ENCODE measurements at places on chromosomes 5 and 9.
A peak's percentile ranks its signal among the peaks of the same experiment; 100 is the strongest.

DNA sequence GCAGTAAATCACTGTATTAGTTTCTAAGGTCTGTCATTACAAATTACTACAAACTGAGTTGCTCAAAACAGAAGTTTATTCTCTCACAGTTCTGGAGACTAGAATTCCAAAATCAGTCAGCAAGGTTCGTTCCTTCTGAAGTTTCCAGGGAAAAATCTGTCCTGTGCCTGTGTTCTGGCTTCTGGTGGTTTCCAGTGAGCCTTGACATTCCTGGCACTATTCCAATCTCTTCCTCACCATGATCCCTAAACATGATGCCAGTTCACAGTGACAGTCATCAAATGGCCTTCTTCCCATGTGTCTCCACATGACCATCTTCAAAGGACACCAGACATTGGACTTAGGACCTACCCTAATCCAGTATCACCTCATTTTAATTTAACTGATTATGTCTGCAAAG is 351.4 kb downstream of the PLK2 start:
- DNase-seq = no peak

DNA sequence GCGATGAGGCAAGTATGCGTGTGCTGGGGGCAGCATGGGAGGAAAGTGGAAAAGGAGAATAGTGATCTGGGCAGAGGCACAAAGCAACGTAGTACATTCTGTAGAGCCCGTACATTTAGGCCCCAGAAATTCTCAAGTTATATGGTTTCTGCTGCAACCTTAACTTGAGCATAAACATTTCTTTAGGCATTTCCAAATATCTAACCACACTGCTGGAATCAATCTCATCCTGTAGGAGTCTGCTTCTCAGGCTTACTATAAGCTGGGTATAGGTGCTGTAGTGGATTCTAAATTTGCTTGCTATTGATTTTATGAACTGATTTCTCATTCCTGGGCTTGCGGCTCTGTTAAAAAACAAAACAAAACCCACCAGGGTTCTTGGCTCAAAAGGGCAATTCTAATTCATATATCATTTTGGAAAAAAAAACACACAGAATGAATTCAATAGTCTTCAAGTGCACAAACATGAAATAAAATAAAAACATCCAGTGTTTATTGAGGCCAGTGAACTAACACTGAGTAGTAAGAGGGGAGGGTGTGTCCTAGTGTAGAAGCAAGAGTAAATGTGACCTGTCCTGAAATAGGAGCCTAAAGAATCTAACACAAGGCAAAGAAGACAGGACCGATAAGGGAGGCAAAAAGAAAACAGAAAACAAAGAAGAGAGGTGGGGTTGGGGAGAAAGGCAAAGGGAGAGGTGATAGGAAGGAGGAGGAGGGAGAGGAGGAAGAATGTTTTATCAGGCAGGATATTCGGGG is 145.5 kb upstream of the LHFPL2 start:
- DNase-seq = no peak

DNA sequence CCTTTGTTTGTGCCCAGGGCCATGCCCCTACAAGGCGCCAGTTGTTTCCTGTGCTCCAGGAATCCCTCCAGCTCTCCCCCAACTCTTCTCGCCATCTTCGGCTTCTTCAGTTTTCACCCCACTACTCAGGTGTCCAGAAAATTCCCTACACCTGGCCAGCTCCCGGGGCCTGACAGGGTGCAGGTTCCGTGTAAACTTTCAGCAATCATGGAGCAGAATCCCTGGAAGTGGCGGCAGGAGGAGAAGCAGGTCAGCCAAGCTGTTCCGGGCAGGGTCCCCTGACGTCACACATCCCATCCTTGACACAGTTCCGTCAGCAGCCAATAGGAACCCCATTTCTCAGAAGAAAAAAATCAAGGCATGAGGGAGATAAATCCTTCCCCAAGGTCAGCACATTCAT is 12.2 kb upstream of the ADGRD2 start:
- no peak for DNase-seq

DNA sequence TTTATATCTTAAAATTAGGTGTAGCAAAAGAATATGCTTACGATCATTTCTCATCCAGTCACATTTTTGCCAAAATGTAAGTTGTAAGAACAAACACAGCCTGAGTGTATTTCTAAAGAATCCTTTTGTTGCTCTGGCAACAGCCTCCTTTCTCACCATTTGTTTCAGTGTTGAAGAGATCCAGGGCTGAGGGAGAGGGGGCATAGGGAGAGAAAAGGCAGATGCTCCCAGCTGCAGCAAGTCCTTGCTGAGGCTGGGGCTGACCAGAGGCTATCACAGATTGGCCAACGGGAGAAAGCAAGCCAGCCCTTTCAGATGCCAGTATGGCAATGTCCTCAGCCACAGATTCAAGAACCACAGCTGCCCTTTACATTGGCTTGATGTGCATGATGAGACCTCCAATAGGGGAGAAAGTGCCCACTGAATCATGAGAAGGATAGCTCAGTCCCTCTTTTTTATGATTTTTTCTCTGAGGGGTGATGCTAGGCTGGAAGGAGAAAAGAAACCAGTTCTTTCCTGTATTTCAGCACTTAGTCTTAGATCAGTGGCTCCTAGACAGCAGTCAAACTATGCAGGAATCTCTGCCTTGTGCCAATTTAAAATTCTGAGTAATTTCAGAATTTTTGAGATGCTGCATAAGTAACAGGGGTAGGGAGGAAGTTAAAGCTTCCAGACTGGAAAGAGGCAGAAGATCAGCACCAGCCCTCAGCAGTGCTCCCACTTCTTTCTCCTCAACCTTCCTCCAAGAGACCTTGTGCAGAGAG is 142.1 kb downstream of the LHFPL2 start:
- DNase-seq = peak; percentile 74

- DNase-seq = no peak
Observed at GRCh38 chr9:77975806-77976205, 55.8 kb downstream of the GNAQ start.

DNA sequence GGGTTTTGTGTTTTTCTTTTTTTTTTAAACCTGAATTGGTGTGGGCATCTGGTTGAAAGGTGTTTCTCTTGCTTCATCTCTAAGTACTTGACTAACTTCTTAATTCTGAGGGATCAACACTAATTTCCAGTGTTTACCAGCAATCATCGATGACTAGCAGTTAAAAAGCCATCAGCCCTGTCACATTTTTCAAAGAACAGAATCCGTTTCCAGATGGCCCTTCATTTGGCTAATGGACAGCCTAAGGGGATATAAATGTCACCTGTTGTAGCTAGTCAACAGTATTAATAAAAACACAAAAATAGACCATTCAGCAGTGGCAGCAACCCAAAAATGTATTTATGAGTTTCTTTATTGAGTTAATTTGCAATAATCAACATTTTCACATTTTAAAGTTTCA is 1076.5 kb downstream of the MAT2B start:
- no peak for DNase-seq

- no peak for DNase-seq
Observed at GRCh38 chr5:118257066-118257465, 731.3 kb downstream of the DTWD2 start.

GRCh38 chr9:111029260-111029659 is 9.0 kb downstream of the LPAR1 start:
- DNase-seq = no peak

- DNase-seq = peak; percentile 43
Observed at GRCh38 chr5:6910950-6911349, 197.7 kb downstream of the TENT4A start.

DNA sequence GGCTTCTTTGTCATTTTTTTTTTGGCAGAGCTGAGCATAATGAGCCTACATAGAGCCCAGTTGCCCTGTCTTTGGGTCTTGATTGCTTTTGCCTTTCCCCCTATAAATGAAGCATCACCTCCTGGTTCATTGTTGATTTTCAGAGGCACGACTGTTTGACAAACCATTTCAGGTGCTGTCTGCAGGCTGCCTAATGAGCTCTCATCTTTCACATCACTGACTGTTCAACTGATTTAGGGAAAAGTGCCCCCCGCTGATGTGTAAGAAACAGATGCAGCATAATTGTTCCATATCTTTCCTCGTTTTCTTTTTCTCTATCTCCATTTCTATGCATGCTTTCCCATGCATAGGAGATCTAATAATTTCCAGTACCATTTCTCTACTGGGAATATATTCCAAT is 338.6 kb downstream of the TMEM38B start:
- no peak for DNase-seq

GRCh38 chr5:168668078-168668477 is 88.9 kb upstream of the PANK3 start:
- DNase-seq = no peak

DNA sequence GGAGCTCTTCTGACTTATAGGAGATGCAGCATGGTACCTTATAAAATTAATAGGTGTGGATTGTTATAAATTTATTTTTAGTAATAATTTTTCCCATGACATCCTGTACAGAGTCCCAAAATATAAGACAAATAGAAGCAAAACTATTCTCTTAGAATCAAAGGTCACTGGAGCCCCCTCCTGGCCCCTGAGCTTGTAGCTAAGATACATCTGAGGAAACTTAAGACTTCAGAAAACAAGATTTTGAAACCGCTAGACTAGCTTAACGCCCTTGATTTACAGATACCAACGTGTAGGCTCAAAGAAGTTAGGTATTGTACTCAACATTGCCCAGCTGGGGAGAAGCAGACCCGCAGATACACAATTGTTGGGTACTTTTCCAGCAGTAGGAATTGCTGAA is 45.7 kb upstream of the KCNN2 start:
- DNase-seq = no peak

DNA sequence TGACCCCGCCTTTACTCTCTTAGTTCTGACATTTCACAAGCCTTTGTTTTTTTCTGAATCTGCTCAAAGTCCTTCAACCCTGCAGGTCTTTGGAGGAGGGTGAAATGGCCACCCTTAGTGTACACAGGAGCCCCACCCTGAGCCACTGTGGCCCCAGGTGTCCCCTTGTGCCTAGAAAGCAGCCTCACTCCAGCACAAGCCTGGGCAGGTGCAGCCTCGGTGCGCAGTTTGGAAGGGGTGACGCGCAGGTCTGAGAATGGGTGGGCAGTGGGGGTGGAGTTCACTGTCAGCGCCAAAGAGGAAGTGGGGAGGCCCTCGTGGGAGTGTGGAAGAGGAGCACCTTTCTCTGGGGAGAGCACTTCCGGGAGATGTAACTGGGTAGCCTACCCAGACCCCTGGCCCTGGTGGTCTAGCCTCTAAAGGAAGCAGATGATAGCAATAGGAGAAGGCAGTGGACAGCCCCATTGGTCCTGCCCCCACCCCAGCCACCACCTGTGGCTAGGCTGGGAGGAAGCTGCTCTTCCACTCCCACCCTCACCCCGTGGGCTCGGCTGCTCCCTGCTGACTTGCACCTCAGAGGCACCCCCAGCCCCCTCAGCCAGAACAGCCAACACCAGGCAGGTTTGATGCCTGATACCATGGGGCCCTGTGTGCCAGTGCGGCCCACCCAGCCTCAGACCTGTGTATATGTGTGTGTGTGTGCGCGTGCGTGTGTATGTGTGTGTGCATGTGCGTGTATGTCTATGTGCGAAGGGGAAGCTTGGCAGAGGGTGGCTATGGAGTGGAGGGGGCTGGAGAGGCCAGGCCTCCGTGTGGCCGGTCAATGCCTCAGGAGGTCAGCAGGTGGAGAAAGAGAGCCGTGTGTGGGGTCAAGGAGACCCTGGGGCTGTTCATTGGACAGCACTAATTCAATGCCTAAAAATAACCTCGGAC is 16.8 kb upstream of the DAB2IP start:
- no peak for DNase-seq

DNA sequence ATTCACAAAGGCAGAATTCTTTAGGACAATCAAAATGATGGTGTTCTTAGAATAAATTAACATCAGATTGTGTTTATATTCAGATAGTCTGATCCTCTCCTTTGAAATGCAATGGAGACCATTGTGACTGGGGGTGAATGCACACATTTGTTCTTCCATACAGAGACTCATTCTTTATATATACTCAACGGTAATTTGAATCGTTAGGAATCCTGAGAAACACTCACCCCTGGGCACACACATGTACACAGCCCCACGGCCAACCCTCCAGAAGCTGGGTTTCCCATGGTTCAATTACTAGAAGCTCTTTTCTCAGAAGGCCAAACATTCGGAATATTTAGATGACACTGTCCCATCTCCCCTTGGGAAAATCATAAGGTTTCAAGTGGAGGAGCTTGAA is 57.5 kb upstream of the EPB41L4B start:
- no peak for DNase-seq

DNA sequence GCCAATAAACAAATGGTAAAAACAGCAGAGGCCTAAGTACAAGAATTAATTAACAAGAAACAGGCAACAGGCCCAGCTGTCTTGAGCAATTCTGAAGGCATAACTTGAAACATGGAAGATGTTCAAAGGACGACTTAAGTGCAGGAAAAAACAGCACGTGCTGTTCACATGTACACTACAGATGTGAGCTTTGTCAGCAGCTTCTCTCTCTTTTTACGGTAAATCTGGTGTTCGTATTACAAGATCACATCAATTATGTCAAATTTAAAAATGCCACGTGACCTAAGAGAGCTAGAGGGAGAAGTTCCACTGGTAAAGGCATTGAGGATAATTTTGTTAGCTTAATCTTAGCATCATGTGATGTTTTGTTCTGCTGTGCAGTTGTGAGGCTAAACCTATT is 281.1 kb downstream of the PSAT1 start:
- peak; percentile 72 for DNase-seq

GRCh38 chr9:34550681-34551270 is 28.0 kb upstream of the ENHO start:
- DNase-seq = no peak

GRCh38 chr5:119356612-119357188 is 881 bp downstream of the TNFAIP8 start:
- DNase-seq = no peak

GRCh38 chr9:72119853-72120252 is 29.4 kb upstream of the GDA start:
- DNase-seq = no peak

- no peak for DNase-seq
Observed at GRCh38 chr5:141952020-141952419, 6.0 kb downstream of the PCDH12 start.

GRCh38 chr9:123336959-123337358 is 19.0 kb upstream of the CRB2 start:
- no peak for DNase-seq

GRCh38 chr9:78892182-78892581 is 595.3 kb downstream of the PSAT1 start:
- DNase-seq = no peak

Data from AG10803 (cell line).